ENCODE measurements at places on chromosomes 1 and 21.

GRCh38 chr1:47936916-47937551 lies 60.2 kb downstream of the TRABD2B start:
- no peak for DNase-seq

- DNase-seq: no peak
Measured at GRCh38 chr1:3477241-3477995, 23.0 kb downstream of the ARHGEF16 start.

DNA sequence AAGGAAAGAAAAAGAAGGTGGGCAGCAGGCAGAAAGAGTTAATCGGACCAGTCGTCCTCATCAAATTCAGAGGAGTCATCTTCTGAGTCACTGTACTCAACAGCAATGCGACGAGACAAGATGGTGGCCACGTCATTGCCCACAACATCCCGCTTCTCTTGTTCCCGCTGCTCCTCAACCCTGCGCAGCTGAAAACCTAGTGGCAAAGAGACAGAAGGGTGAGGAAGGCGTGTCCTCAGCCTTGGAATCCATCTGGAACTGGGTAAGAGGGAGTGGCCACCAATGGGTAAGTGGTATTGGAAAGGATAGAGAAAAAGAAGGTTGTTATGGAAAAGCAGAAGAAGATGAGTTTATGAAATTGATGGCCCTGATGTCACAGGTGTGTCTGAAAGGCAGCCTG lies 15.7 kb downstream of the GPR3 start:
- peak; percentile 31 for DNase-seq

- peak; percentile 34 for DNase-seq
Measured at GRCh38 chr1:222643606-222643937, 25.7 kb downstream of the MIA3 start.

DNA sequence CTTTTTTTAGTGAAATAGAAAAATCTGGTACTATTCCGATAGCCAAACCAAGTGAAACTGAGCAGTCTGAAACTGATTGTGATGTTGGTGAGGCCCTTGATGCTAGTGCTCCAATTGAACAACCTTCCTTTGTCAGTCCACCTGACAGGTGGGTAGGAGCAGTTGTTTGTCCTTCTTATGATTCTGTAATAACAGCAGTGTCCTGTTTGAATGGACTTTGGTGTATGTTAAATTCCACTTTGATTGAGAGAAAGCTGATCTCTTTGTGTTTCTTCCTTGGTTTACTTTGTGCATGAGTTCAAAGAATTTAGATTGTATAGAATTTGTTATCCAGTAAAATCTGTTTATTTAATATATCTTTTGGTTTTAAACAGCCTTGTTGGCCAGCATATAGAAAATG lies 24.3 kb downstream of the SUCO start:
- no peak for DNase-seq

- DNase-seq: no peak
Measured at GRCh38 chr1:170682169-170682568, 18.2 kb downstream of the PRRX1 start.

DNA sequence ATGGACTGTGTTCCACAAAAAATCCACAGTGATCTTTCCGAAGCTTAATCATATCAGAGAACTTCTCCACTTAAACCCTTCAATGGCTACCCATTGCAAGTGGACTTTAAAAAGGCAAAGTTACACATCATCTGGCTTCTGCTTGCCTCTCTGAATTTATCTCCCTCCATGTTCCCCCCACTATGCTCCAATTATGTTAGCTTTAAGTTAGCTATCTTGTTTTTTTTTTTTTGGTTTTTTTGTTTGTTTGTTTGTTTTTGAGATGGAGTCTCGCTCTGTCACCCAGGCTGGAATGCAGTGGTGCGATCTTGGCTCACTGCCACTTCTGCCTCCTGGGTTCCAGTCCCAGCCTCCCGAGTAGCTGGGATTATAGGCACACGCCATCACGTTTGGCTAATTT lies 166.4 kb upstream of the ADGRL2 start:
- no peak for DNase-seq

- no peak for DNase-seq
Measured at GRCh38 chr1:232452117-232452516, 177.8 kb downstream of the SIPA1L2 start.

Data from HCEC 1CT (cell line).